Karpas-422 (cell line): ENCODE measurements at places on chromosomes 3 and 15. TPM values are rescaled to one million over a fixed set of nuclear protein-coding genes. Genes with fewer than 3 reads are reported as not detected.

DNA sequence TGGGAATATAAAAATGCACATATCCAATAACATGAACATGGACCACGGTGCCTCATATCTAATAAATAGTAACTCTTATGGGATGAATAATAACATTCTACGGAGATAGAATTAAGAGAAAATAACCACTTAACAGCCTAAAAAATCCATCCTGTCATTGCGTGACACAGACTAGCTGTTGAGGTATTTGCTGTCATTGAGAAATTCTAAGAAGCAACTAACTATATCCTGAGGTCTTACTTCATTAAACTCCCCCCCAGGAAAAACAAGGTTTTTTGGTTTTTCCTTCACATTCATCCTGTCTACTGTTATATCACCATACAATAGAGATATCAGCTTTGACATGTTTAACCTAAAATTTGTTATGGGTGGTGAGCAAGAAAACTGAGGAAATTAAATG is 14.3 kb downstream of the CEP152 start:
- DNase-seq: no peak

DNA sequence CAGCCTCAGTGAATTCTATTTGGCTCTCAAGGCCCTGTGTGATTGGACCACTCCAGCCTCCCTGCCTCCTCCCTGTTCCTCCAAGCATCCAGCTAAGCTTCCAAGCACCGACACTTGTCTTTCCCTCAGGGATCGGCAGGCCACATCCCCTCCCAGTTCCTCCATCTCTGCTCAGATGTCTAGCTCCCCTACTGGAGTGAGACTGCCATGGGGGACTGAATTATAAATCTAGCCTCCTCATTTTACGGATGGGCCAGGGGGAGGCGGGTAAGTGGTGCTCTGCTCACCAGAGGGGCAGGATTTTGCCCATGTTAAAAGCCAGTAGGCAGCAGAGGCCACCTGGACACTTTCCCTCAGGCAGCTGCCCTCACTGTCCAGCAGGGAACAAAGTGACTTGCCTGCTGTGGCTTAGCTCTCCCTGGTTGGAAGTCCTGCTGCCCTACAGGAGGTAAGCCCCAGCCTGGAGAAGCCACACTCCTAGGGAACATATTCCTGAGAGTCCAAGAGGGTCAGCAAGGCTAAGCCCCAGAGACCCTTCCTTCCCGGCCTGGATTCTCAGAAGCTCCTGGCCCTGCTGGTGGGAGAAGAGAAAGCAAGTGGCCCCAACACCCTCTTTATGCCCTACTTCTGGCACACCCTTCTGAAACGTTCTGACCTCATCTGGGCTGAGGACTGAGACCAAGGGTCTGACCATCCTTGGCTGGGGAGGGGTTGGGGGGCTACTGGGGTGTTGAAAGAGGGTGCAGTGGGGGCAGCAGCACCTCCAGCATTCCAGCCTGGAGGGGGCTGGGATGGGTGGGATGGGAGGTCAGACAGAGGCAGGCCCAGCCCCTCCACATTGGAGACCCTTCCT is 9.1 kb upstream of the HHATL start:
- no peak for DNase-seq

LIPH gene
- total RNA-seq: not detected in 2 replicates

SLITRK3 gene
- not detected in 2 replicates for total RNA-seq

DNA sequence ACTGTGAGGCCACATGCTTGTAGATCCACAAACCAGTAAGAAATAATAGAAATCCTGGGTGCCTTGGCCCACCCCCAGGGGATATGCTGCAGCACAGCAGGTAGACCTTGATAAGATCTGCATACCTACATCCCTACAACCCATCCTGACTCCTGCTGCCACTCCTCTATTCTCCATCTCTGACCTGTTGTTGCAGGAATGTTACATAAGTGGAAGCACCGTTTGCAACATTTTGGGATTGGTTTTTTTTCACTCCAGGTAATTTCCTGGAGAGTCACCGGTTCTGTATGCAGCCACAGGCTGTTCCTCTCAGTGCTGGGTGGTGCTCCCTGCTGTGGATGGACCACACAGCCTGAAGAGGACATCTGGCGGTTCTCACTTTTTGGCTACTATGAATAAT is 16.1 kb upstream of the CSPG5 start:
- DNase-seq: no peak

C2CD4A gene
- total RNA-seq: not detected in 2 replicates

HRG gene
- total RNA-seq: not detected in 2 replicates
